ENCODE measurements at places on chromosomes 5 and 9. TPM values are rescaled to one million over a fixed set of nuclear protein-coding genes. Genes with fewer than 3 reads are reported as not detected.

DNA sequence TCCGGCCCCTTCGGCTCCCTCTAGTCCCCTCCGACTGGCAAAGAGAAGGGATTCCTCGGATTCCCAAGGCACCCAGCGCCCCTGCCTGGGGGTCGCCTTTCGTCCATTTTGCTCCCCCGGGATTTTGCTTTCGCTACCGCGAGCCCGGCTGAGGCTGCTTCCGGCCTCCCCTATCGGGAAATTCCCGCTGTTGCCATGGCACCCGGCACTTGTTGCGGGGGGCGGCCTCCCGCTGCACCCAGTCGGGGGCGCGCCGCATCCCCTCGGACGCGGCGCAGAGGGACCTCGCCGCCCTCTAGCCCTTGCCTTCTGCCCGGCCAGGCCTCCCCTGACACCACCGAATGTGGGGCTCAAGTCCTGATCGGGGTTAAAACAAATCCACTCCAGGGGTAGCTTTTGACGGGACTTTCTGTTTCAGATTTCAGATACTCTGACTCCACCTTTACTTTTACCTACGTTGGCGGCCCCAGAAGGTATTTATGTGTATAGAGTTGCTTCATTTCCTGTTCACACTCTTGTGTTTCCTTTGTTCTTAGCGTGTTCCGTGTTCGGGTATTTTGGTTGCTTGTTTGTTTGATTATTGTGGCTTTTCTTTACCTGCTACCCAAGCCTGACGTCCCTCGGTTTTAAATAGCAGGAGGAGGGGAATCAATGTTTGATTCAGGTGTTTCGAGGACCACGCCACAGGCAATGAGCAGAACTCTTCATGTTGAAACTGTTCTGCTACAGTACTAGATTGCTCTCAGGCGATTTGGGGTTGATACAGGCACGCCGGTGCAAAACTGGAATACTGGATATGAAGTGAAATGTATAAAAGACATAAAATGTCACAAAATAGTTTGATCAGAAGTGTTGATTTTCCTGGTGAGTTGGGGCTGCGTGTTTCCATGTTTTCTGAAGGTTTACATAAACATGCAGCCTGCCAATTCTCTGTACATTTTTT lies 1.5 kb downstream of the PARP8 start:
- DNase-seq: peak; percentile 82

DNA sequence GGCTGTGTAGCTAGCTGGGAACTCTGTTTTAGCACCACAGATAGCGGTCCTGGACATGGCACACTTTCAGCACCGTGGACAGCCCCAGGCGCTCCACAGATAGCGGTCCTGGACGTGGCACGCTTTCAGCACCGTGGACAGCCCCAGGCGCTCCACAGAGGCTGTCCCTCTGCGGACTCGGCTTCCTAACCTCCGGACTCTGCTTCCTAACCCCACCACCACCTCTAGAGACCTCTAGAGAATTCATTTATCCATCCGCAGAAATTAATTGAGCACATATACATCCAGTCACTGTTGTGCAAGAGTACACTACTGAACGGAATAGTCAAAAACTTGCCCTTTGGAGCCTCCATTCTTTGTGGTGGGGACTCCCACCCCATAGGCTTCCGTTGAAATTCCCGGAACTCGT lies 27.4 kb downstream of the UNC5A start:
- DNase-seq: no peak

The CTNND2 gene
- polyA plus RNA-seq: not detected

DNA sequence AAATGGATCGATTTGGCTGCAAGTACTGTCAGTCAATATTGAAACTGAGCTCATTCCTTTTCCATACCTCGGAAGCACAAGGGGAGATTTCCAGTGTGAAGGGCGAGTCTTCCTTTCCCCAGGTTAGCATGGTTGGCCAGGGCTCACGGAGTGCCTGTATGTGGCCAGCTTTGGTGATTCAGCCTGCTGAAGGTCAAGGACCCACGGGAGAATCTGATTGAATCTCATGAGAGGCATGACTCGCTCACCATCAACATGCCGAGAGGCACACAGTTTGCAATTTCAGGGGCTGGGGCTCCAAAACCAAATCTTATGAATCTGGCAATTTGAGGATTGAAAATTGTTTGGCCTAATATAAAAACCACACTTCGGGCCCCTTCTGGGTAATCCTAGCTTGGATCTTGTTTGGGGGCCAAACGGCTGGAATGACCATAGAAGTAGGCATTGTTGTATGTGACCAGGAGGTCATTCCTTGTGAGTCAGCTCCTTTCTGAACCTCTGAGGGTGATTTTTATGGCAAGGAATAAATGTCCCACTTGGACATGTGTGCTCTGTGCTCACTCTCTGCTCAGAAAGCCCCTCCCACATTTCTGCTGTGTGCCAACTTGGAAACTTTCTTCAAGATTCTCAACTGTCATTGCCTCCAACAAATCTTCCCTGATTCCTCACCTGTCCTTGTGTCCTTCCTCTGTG lies 69.8 kb downstream of the DOCK2 start:
- no peak for DNase-seq

The FGF18 gene
- polyA plus RNA-seq: 0.89 TPM

GRCh38 chr5:138975098-138975847 lies 100.1 kb upstream of the LRRTM2 start:
- no peak for DNase-seq

The FOXD1 gene
- 73.9 TPM for polyA plus RNA-seq

All from SK-N-SH (cell line).